ENCODE measurements at places on chromosomes 2 and 18.

DNA sequence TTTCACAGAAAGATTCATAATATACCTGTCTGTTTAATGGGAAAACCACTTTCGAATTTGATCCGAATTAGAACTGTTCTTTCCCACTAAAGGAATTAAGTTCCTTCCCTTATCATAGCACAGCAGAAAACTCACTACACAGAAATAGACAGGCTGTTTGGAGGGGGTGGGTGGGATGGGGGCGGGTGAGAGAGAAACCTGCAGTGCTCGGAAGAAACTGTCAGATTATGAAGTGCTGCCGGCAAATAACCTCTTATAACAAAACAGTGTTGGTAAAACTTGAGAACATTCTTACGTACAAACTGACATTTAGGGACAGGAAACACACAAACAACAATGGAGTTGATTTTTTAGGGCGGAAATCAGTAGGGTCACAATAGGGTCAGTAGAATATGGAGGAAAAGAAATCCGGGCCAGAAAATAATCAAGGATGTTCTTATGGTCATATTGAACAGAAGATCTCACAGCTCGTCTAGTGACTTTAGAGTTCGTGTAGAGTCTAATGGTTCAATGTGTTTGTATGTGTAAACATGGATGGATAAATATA lies 756.0 kb upstream of the LRATD1 start:
- DNase-seq, result no peak

DNA sequence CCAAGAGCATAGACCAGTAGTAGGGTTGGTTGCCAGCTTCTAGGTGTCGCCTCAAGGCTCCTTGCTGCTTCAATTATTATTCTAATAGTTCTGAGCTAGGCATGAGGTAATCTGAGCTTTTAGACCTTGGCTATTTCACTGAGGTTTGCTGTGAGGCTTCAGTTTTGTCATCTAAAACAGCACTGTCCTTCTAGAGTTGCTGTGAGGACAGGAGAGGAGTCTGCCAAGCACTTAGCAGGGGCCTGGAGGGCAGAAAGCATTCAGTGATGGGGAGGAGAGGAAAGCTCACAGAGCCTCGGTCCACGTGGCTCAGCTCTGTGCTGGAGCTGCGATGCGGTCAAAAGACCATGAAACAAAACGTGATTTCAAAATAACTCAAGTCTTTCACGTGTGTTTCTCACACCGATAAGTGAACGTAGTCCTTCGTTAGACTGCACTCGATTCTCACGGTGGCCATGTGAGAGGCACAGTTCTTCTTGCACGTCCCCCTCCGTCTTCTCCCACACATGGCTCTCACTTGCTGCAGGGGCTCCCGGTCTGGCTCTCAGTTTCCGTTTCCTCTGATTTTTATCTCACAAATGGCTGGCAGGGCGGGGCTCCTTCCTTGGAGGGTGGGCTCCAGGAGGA lies 113.7 kb downstream of the B3GNT2 start:
- no peak for DNase-seq

DNA sequence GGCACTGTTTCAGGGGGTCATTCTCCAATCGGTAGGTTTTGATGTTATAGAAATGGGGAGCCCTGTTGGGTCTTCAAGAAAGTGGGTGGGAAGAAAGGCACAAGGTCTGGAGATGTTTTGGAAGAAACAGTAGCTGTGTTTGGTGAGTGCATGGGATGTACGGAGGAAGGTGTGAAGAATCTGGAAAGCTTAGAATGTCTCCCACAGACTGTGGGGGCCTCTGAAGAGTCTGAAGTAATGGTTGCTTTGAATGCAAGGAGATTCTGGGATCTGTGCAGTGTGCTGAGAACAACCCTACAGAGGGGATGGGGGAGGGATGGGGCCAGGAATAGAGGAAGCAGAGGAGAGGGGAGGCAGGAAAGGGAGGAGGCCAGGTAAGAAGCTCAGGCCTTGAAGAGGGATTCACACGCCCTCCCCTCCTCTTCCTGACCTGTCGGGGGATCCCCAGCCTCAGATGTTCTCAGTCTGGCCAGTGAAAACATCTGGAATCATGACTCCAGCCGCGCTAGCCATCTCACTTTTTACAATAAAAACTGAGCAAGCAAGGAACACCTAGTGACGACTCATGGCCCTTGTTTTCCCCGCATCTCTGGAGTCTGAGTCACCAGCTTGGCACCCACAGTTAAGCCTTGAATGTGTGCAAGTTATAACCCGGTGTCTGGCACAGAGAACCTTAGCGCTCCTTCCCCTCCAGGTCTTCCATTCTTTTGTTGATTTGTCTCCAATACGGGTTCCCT lies 74.2 kb downstream of the SH3BP4 start:
- no peak for DNase-seq

GRCh38 chr2:201404699-201405280 lies 46.5 kb downstream of the TRAK2 start:
- no peak for DNase-seq

DNA sequence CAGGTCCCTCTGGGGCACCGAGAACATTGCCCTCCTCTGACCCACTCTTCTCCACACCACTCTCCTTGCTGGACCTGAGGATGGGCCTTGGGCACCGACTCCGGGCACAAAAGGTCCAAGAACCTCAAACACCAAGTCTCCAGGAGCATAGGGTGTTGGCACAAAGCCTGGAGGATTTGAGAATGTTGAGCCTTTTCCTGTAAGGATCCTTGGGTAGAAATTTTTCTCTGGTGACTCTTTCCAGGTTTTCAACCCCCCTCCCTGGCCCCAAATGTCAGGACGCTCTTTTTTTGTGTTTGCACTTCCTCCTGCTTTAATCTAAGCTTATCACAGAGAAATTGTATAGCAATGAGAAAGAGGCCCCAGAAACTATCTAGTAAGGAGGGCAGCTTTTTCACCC lies 9.2 kb downstream of the SPR start:
- DNase-seq, result no peak

- DNase-seq, result no peak
These were observed 85.4 kb upstream of the ATG16L1 start for GRCh38 chr2:233165895-233166661.

- no peak for DNase-seq
These were observed 64.1 kb downstream of the DTNA start for GRCh38 chr18:34773961-34774766.

- no peak for DNase-seq
These were observed 74.2 kb downstream of the INO80D start for GRCh38 chr2:206011795-206012194.

DNA sequence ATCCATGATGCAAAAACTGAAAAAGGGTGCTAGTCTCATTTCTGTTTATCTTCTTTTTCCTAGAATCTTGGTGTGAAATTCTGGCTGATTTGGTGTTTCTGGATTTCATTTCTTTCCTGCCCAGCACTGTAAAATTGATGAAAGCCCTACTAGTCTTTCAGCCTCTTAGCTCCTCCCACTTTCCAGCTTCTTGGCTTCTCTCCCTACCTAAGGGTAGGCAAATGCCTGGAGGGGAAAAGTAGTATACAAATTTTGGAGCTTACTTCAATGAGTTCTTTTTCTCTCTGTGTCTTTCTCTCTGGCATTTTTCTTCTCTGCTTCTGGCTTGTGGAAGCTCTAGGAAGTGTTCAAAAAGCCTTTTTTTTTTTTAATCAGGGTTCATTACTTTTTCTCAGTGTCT lies 160.5 kb downstream of the XIRP2 start:
- no peak for DNase-seq

DNA sequence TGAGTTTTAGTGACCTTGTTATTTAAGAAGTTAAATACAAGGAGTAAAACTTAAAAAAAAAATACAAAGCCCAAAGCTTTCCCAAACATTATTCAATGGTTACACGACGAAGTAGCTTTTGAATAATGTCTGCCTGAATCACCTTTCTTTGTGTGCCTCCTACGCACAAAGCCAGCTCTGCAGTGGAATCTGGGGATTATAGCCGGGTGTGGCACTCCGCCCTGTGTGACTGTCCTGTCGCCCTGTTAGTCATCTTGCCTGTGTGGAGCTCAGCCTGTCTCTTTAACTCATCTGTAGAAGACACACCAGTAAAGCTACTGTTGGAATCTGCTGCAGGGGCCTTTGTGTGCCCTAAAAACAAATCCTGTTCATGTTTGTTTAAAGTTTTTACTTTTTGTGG lies 79.4 kb upstream of the TCF7L1 start:
- no peak for DNase-seq

DNA sequence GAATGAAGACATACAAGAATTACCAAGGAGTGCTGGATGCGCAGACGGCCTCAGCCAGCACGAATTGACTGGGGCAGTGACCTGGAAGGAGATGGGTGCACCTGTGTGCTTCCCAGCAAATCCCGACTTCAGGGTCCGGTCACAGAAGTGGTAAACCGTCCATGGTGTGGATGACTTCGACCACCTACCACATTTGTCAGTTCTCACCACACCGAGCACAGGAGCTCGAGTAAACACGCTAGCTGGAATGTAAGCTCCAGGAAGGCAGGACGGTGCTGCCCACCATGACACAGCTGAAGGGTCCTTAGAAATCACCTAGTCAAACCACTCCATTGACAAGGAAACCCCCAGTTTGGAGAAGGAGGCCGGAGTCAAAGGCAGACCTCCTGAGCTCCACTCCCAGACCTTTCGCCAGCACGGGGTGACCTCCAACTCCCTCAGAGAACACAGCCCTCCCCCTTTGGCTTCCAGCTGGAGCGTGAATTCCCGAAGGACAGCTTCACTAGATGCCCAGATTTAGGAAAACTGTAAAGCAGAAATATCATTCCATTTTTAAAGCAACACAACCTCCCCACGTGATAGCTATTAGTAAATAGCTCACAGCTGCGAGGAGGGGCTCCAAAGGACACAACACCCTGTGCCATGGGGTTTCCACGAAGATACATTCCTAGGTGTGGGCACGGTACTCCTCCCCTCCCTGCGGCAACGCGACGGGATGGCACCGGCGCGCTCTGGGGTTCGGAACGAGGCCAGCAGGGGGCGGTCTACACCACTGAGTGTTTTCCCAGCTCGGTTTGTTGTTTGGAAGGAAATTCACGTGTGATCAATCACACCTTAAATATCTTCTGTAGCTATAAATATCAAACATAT lies 34.1 kb upstream of the GNAL start:
- no peak for DNase-seq

DNA sequence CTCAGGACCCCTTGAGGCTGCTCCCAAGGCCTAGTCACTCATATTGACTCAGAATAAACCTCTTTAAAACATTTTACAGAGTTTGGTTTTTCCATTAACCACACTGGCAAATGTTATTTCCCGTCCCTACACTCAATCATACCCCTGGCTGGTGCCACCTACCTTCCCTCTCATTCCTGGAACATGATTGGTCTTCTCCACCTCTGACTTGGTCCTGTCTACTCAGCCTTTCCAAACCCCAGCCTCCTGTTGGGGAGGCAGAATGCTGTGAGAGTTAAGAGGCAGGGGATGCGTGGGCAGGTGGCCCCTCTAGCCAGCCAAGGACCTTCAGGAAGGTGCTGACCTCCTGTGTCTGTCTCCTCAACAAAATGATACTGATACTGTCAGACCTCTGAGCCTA lies 149.3 kb downstream of the CABLES1 start:
- no peak for DNase-seq
